ENCODE measurements at places on chromosomes 12 and 14.

- DNase-seq: no peak
These were observed 18.4 kb downstream of the FGD6 start for GRCh38 chr12:95198914-95199313.

DNA sequence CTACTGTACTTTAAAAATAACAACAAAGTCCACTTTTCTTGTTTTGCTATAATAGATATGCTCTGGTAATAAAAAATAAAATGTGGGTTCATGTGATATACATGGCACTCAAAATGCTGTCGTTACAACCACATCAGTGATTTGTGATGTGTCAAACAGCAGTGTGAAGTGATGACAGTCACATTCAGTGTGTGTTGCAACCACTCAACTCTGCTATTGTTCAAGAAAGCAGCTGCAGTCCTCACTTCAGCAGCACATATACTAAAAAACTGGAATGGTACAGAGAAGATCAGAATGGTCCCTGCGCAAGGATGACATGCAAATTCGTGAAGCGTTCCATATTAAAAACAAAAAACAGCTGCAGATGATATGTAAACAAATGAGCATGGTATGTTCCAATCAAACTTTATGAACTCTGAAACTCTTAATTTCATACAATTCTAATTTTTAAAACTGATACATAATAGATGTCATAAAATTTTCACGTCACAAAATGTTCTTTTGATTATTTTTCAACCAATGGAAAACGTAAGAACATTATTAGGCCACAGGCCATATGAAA lies 6.7 kb downstream of the TRMT5 start:
- DNase-seq: no peak

- DNase-seq: no peak
These were observed 50.7 kb downstream of the BCAT1 start for GRCh38 chr12:24898185-24898584.

GRCh38 chr12:95262808-95263207 lies 45.2 kb downstream of the VEZT start:
- no peak for DNase-seq

DNA sequence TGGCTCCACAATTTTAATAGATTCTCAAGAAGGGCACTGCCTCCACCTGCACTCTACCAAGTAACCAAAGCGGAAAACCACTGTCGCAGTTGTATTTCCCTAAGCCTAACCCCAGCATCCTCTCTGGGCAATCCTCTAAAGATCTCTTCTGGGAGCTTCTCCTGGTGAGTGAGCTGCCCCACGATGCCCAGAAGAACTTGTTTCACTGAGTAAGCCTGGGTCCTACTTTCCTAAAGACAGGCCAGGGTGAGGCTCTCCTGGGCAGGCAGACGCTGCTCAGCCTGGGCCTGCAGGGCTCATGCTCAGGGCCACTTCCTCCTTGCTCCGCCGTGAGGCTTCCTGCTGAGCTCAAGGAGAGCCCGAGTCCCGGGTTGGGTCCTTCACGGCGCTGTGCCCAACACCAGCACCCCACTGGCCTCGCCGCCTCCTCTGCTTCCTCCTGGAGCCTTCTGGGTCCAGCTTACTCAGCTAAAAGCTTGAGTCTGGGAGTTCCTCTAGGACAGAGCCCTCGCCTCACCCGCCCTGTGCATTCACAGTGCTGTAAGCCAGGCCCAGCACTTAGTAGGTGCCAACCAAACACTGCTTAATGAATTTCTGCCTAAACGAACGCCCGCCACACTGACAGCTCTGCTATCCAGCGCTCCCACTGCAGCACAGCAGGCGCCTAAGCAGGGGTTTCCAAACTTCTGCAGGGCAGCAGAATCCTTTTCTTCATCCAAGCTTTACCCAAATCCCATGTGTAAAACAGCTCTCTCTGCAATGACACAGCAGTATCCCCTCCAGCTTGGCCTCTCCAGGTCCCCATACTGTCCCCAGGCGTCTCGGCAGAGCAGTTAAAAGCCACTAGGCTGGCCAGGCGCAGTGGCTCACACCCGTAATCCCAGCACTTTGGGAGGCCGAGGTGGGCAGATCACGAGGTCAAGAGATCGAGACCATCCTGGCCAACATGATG lies 5.7 kb downstream of the RAB35 start:
- DNase-seq: no peak

- no peak for DNase-seq
These were observed 404.5 kb upstream of the TBX3 start for GRCh38 chr12:115088328-115088994.

DNA sequence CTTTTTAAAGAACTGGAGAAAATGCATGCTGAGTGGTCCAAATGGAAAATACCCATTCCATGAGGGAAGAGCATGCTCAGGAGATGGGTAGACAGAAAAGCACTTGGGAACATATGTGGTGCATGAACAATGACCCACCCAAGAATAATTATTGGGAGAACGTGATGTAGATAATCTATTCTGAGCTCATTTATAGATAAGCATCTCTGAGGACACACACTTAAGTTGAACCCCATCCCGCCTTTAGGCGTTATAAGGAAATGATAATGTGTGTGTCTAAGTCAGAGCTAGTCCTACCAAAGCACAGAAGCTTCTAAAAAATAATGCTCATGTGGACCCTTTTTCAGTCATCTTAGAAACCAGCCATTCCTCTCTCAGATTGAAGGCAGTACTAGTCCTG lies 189.9 kb downstream of the KTN1 start:
- DNase-seq: no peak

DNA sequence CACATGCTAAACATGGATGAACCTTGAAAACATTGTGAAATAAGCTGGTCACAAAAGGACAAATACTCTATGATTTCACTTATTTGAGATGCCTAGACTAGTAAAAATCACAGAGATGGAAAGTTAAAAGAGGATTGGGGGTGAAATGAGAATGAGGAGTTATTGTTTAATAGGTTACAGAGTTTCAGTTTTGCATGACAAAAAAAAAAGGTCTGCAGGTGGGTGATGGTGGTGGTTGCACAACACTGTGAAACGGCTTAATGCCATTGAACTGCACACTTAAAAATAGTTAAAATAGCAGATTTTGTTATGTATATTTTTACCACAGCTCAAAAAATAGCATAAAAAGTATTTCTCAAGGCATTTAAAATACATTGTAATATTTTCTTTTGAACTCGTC lies 151.9 kb upstream of the NRXN3 start:
- DNase-seq: no peak

- DNase-seq: no peak
These were observed 29.2 kb upstream of the WSCD2 start for GRCh38 chr12:108099778-108100489.

- DNase-seq: no peak
These were observed 67.7 kb upstream of the NTF3 start for GRCh38 chr12:5364036-5364770.

DNA sequence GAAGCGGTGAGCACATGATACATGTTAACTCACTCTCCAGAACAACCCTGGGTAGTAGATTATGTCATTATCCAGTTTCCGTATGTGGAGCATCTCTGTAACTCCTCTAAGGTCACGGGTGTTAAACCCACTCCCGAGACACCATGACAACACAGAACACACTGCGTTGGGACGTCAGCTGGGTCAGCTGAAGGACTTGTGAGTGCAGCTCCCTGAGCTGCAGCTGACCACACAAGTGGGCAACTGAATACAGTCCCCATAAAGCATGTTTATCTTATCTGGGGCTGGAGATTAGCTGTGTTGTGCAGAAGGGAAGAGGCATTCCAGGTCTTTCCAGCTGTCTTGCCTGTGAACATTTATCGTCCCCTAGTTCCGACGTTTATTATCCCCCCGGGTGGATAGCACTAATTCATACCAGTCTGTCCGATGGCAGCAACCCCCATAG lies 211.5 kb downstream of the CHST11 start:
- no peak for DNase-seq

GRCh38 chr14:32564596-32564995 lies 235.5 kb downstream of the AKAP6 start:
- DNase-seq: no peak

DNA sequence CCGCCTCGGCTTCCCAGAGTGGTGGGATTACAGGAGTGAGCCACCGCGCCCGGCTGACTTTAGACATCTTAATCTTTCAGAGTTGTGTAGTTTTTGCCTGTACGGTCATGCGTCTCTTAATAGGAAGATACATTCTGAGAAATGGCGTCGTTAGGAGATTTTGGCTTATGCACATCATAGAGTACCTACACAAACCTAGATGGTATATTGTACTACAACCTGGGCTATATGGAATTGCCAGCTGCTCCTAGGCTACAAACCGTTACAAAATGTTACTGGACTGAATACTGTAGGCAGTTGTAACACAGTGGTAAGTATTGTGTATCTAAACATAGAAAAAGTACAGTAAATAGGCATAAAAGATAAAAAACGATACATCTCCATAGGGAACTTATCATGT lies 1.3 kb downstream of the TSFM start:
- no peak for DNase-seq

DNA sequence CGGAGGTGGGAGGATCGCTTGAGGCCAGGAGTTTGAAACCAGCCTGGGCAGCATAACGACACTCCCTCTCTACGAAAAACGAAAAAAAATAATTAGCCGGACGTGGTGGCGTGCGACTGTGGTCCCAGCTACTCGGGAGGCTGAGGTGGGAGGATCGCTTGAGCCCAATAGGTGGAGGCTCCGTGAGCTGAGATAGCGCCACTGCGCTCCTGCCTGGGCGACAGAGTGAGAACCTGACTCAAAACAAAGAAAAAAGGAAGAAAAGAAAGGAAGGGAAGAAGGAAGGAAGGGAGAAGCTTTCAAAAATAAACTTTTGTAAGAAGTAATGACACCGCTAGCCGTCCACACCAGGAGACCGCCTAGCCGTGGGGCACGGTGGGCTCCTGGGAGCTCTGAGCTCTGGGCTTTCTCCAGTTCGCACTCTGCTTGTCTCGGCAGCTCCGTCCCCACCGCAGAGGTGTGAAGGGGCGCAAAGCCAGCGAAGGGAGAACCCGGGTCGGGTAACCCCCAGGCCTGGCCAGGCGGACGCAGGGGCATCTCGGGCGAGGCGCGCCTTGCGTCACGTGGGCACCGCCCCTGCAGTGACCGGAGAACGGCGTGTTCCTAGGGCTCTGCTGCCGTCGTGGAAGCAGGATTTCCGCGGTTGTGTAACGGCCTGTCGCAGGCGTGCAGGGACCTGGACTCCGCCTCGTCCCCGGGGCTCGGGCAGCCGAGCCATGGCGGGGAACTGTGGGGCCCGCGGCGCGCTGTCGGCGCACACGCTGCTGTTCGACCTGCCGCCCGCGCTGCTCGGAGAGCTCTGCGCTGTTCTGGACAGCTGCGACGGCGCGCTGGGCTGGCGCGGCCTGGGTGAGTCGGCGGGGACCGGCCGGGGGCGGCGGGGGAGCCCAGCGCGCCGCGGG lies at the start of gene IRAK3:
Gene IRAK3, plus strand, starts transcription at position 631 of the 902 bp plus-strand sequence. Its CDS starts 86 bp downstream, at position 717.
- no peak for DNase-seq

- DNase-seq: no peak
These were observed 103.5 kb downstream of the SYNE2 start for GRCh38 chr14:63956326-63956725.

GRCh38 chr14:68940614-68941185 lies 38.4 kb downstream of the ACTN1 start:
- no peak for DNase-seq
